ENCODE measurements at places on chromosomes 3 and 15.

DNA sequence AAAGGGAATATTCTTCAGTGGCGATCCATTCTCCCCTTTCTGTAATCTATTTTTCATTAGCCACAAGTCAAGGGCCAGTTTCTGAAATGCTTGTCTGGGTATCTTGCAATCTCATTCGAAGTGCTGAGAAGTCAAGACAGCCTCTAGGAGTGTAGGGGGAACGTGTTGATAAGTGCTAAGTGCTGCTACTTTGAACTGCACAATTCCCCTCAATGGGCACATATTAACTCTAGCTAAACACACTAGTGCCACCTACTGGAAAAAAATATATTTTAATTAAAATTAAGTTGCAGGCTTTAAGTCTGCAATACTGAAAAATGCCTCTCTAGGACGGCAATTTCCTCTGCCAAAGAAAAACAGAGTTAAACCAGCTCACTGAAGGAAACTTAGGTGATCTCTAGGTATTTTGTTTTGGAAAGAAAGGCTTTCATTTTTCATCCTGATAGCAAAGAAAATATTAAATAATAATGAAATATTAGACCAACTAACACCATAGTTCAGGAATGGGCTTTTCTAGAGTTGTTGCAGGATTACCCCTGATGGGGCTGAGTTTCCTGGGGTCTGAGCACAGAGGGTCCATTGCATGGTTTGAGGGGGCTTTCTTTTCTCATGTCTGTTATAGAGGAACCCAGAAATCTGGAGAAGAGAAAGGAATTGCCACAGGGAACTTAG, 181.9 kb upstream of the KBTBD8 start:
- no peak for DNase-seq

- peak; percentile 87 for DNase-seq
Measured at GRCh38 chr3:112676659-112677234, 35.8 kb upstream of the CCDC80 start.

DNA sequence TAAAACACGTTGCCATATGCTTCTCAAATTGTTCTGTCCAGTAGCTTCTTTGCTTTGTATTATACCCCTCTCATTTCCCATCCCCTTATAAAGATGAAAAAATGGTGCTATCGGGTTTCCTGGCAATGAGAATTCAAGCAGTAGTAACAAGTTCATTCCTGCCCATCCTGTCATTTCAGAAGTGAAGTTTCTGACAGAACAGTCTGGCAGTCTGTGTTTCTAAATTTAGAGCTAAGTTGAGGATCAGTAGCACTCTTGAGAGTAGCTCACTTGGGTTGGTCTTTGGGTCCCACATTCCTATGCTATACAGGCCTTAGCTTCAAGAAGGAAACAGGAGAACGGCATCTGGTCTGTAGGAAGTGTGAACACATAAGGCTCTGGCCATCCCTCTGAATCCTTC, 134.6 kb downstream of the GHSR start:
- no peak for DNase-seq

DNA sequence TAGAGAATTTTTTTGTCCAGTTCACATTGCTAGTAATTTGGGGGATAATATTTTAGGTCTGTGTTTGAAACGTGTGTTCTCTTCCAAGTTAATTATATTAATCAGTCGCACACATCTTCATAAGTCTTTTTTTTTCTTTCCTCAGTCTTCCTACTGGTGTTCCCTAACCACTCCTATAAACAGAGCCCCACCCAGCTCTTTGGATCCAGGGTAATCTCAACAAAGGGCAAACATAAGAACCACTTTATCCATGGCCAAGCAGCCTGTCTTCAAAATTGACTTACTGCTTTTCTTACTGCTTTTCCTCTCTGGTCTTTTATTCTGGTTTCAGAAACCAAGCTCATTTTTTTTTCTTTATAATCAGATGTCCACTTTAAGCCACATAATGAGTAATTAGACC, 266.8 kb upstream of the NECTIN3 start:
- DNase-seq: no peak

- no peak for DNase-seq
Measured at GRCh38 chr3:160685144-160685766, 8.3 kb downstream of the ARL14 start.

GRCh38 chr15:100216182-100216581, 125.6 kb downstream of the ADAMTS17 start:
- no peak for DNase-seq

- DNase-seq: no peak
Measured at GRCh38 chr15:90572893-90573292, 43.2 kb downstream of the CRTC3 start.

DNA sequence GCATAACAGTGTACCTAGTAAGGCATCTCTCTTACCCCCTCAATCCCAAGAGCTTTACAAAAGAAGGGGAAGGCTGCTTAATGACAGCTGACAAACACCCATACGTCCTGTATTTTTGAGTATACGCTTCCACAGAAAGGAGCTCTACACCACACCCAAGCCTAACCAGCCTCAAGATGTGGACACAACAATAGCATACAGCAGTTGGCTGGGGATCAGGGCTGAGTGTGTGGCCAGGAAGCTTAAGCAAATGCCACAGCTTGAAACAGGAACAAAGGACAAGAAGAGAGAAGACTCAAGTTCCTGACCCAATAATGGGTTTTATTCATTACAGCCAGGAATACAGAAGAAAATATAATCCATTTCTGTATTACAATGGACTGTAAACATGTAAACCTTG, 6.9 kb downstream of the HEXA start:
- no peak for DNase-seq

DNA sequence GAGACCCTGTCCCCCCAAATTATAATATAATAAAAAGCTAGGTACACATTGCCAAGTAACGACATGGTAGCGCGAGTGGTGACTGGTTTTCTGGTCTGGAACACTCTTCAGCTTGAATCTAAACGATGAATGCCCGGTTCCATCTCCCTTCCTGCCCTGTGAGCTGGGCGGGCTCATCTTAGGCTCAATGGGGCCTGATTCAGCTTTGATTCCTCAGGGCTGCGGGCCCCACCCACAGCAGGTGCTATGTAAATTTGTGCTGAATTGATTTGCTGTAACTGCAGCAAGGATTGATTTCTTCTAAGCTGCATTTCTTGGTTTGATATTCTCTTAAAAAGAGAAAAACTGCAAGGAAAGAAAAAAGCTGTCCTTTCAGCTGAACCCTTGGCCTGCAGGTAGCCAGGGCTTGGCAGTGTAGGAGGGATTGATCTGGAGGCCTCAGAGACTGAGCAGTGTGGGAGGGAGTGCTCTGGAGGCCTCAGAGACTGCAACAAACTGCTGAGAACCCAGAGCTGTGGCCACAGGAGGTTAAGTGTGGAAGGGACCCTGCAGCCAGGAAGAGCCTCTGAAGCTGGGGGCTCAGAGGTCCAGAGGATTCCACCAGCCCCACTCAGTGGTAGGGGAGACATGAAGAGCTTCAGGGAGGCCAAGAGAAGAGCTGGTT, 231.6 kb downstream of the XXYLT1 start:
- no peak for DNase-seq

DNA sequence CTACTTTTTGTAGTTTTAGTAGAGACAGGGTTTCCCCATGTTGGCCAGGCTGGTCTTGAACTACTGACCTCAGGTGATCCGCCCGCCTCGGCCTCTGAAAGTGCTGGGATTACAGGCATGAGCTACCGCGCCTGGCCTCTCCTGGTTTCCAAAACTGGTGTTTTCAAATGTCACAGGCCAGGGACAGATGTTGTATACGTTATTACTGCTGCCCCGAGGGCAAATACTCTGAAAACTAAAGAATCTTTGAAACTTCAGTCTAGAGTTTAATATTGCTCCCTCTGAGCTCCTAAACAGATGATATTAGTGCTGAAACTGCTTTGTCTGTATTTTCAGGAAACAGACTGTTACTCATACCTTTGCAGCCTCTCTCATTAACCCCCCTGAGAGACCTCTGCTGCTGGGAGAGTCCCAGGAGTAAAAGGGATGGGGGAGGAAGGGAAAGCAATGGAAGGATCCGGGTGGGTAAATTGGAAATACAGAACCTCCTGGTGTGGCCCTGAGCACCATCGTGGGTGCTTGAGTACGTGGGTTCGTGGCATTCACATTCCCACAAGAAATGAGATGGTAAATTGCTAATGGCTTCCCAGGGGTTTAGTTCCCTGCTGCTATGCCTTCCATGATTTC, 96.3 kb upstream of the IGF1R start:
- DNase-seq: no peak

- DNase-seq: no peak
Measured at GRCh38 chr3:9067352-9067975, 104.2 kb upstream of the RAD18 start.

DNA sequence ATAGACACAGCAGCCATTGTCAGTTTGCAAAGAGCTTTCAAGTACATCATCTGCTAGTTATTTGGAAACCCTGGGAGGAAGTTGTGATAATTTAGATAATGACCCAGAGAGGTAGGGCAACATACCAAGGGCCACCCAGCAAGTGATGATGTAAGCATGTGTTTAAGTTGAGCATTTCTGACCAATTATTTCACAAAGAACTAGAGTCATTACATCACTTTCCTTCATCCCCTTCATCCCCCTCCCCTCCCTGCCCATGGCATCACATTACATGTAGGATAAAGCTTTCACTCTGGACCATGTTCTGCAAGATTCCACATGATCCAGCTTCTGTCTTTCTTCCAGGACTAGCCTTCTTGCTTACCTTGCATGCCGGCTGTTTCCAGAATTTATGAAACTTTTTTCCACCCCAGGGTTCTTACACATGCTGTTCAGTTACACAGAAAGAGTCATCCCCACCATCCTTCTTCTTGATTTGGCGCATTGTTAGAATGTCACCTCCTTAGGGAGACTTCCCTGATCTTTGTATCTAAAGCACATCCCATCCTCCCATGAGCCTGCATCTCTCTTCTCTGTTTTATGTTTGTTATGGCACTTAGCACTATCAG, 71.3 kb downstream of the PTPRG start:
- DNase-seq: no peak

DNA sequence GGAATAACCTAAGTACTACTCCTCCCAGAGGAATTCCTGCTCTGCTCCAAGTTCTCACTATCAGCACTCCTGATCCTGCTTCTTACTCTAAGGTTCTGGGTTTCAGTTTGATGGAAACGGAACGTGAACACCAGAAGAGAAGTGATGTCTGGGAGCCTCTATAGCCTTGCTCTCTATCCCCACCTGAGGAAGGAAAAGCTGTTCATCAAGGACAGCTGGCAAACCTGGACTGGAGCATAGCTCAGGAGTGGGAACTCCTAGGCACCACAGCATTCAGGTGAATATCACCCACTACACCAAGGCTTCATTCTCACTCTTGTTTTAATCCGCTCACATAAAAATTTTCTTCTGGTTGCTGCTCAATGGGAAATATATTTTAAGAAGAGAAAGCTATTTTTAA, 13.0 kb upstream of the CADPS start:
- no peak for DNase-seq

GRCh38 chr15:25860885-25861866, 2.0 kb downstream of the ATP10A start:
- peak; percentile 35 for DNase-seq

DNA sequence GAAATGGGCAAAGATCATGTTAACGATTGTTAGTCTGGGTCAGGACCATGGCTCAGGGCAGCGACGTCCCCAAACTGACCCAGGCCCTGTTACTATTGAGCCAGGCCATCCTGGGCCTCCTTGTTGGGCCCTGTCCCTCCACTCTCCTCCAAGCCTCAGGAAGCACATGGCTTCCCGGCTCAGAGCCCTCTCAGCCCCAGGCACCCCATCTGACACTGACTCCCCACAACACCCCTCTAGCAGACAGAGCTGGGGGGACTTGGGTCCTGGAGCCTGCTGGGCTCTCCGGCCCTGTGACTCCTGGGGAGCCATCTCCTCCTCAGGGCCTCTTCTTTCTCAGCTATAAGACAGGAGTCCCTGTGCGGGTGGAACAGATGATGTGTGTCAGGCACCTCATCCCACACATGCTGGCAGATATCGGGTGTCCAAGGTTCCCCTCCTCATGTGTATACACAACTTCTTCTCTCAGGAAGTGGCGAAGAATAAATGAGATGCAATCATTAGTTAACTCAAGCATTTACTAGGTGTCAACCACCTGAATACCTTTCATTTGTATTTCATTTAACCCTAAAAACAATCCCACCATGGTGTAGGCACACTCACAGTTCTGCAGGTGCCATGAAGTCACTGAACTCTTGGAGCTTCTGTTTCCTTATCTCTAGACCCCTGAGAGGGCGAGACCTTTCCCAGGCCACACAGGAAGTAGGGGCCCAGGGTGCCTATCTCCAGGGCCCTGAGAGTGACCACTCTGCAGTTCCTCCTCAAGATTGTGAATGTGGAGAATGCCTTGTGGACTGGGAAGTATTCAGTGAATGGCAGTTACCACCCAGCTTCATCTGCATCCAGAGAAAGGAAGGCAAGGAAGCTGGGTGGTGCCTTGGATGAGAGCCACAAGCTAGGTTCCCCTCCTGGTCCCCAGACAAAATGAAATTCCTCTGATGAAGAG, 282.5 kb upstream of the TLE3 start:
- DNase-seq: no peak

GRCh38 chr15:38401106-38401505, 52.8 kb upstream of the FAM98B start:
- no peak for DNase-seq

DNA sequence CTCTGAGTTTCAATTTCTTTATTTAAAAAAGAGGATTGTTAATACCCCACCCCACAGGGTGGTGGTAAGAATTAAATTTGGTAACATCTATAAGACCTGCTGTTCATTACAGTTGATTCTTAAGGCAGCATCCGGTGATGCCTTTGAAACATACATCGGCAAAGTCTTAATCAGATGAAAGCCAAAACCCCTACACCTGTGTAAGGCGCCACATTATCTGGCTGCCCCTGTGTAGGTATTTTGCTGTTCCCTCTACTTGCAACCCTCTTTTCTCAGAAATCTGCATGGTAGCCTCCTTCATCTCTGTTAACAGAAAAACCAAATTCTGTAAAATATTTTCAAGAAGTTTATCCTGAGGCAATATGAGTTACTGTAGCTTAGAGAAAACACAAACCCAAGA, 90.0 kb downstream of the ST6GAL1 start:
- no peak for DNase-seq

DNA sequence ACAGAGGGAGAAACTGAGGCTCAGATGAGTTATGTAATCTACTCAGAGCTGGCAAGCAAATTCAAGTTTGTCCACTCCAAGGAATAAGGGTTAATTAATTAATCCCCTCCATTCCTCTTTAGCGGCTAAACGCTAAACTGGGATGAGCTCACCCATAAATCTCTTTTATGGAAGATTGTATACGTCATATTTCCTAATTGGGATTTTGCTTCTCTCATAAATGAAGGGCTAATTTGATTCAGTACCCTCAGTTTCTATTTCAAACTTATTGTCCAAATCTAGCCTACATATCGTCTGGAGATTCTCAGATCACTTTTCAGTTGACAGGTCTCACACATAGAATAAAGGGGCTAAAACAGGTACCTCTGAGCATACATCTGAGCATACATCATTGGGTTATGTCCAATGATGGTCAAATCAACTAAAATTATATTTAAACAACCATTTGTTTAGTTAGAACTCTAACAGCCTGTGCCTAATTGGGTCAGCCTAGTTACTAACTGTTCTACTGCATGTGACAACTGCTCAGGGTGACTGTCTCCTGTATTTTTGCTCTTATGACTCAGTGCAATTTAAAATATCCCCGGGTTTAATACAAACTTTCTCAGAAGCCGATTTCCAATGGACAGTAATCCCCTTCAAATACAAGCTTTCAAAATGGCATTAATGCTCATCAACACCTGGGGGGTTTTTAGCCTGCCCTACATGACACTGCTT, 57.6 kb upstream of the PLXND1 start:
- DNase-seq: no peak

Measured in activated T-helper 2 cell treated with anti-CD3 and anti-CD28 coated beads, Interferon-gamma antibody, Interleukin-2, Interleukin-4, amounts not matched to agents 10 μg/mL and 5 μg/mL and 100 μg/mL, durations not matched to agents 14 hours and 24 hours and 36 hours (primary cell).